ENCODE measurements at places on chromosomes 2 and 18. TPM values are rescaled to one million over a fixed set of nuclear protein-coding genes. Genes with fewer than 3 reads are reported as not detected.

ABCB11 gene
- not detected for total RNA-seq

LRRC30 gene
- not detected for total RNA-seq

GCG gene
- not detected for total RNA-seq

AQP12B gene
- total RNA-seq = not detected

MOGAT1 gene
- not detected for total RNA-seq

MYO7B gene
- total RNA-seq = 0.43 TPM

CCDC68 gene
- total RNA-seq = 18.3 TPM

SCYGR4 gene
- total RNA-seq = not detected

CRYBA2 gene
- not detected for total RNA-seq

NEU2 gene
- total RNA-seq = not detected
